ENCODE measurements at places on chromosomes 3 and 15.

GRCh38 chr15:100005013-100005412 is 271.8 kb upstream of the LYSMD4 start:
- DNase-seq: no peak

GRCh38 chr3:14199641-14200040 is 21.0 kb downstream of the LSM3 start:
- no peak for DNase-seq

DNA sequence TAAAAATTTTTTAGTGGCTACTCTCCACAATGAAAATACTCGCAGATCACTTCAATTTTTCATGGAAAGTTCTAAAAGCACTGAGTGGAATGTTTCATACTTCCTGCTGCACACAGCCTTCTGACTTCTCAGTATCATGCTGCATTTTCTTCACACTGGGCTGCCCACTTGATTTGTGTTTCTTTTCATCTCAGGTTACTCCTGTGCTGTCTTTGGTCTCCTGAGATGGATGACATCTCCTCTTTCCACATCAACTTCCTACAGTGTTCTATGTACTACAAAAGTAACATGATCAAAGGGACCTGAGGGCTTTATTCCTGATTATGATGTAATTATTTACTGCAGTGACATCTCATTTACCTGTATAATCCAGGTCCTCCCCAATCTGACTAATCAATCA is 927.7 kb downstream of the ROBO2 start:
- no peak for DNase-seq

DNA sequence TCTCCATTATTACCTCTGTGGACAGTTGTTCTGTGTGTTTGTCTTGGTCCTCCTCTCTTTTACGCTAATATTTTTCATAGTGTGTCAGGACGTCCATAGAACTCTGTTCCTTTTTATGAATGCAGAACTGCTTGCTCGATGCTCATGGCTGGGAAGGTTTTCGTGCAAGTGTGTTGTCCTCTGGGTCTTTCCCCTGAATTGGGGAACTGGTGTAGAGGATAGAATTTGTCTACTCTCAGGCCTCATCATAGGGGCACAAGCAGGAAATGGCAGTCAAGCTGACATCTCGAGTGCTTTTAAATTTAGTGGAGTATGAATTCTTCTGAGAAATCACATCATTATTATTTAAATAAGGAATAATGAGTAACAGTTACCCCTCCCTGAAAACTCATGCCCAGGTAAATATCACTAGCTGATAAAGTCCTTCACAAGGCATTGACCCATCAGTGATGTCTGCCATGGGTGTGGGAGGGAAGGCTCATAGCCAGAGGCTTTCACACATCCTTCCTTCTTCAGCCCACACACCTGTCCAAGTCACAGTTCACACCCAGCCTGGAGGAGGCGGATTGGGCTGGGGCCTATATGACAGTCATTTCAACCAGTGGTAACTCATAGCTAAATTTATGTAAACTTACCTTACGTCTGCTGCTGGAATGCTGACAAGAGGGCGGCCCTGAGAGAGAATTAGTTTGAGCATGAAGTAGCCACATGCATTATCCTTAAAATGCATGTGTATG is 226.1 kb downstream of the PLCL2 start:
- DNase-seq: no peak

DNA sequence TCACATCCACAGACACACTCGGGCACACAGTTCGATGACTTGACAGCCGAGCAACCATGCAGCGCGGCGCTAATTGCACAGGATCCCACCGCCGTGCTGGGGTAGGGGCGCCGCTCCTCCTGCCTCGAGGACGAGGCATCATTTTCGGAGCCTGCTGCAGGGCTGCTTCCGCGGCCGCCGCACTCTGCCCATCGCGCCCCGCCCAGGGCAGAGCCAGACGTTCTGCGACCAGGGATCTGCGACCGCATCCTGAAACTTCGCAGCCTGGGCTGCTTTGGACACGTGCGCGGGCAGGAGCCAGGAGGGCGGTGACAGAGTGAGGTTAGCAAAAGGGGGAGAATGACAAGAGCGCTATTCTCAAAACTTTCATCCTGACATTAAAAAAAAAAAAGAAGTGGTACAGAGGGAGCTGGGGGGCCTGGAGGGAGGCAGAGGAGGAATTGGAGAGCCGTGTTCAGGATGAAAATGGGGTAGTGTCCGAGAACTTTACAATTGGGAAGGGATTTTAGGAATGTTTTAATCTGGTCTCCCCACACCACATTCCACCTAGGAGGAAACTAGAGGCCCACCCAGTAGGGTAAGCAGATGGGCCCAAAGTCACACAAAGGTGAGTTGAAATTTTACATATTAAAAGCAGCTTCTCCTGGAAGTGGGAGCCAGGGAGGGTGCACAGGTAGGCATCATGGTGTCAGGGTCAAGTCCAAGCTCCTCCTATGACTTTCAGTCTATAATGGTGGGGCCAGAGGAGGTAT is 15.9 kb downstream of the IGDCC3 start:
- no peak for DNase-seq

- DNase-seq: no peak
Observed at GRCh38 chr3:32249184-32249782, 10.8 kb downstream of the CMTM8 start.

DNA sequence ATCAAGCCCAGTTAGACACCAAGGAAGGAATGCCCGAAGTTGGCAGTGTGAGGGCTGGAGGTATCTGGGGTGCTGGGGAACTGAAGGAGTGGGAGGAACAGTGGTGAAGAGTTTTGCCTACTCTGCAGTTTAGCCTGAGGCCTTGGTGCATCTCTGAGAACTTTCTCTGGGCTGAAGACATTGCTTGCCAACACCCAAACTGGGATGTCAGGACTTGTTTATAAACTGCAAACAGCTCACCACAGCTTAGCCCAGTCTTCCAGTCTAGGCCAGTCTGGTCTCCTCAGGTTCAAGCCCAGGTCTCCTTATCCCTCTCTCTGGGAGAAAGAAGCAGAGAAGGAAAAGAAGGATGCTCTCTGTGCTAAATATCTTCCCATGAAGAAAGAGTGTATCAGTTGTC is 68.0 kb upstream of the BOC start:
- DNase-seq: no peak

DNA sequence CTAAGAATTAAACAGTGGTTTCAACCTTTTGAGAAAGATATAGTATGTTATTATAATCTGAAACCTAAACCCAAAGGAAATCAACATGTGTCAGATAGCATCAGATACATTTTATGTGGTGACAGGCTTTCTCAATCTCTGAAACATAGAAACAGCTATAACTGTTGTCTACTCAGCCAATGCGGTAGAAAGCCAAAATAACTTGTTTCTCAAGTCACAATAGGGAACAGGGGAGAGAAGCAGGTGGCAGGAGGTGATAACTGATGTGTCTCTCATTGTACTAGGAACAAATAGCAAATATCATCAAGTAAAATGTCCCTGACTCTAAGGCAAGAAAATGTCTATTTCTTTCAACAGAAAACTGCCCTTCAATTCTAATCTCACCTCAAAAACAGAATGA is 38.6 kb downstream of the DENND6A start:
- DNase-seq: no peak

DNA sequence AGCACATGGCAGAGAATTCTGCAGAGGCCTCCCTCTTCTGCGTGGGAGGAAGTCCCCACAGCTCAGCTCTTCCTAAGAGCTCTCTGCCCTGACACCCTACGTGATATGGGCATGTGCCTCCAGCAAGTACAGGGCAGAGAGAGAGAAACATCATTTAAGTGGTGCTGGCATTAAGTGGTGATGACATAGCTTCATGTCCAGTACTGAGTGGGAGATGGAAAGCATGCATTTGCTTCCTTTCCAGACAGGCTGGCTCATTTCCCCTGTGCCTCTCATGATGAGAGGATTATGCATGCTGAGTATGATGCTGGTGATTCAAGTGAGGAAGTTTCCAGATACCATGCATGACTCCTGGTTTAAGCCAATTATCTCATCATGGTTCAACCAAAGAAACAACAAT is 26.9 kb downstream of the BFSP2 start:
- no peak for DNase-seq

- DNase-seq: no peak
Observed at GRCh38 chr15:25374143-25374542, 64.7 kb downstream of the UBE3A start.

DNA sequence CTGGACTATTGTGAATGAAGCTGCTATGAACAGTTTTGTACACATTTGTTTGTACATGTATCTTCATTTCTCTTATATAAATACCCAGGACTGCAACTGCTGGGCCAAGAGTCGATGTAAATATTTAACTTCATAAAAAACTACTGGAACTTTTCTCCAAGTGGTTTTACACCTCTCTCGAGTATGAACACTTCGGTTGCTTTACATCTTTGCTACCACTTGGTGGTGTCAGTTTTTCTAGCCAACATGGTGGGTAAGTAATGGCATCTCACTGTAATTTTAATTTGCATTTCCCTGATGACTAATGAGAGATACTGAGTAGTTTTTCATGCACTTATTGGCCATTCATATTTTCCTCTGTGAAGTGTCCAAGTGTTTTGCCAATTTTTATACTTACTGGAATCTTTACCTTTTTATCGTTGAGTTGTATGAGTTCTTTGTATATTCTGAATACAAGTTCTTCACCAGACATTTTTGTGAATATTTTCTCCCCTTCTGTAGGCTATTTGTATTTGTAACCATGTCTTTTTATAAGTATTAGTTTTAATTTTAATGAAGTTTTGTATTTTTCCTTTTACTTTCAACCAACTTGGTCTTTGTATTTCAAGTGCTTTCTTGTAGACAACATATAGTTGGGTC is 44.4 kb downstream of the PCOLCE2 start:
- DNase-seq: no peak

GRCh38 chr3:56251343-56251945 is 216.8 kb downstream of the ERC2 start:
- DNase-seq: no peak

DNA sequence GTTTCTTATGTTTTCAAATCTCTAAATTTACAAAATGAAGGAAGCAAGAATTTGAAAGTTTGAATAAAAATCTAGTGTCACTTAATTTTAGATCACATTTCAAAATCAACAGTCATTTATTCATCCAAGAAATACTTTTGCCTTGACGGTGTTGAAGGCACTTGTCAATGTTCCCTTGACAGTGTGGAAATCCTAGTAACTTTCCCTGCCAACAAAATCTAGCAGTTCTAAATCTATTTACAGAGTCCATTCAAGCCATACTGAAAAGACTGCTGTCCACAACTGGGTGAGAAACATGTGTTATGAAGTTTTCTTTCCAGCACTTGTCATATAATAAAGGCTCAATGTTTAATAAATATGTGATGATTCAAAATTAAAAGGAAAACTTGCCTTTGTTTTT is 8.6 kb upstream of the MAP2K5 start:
- DNase-seq: no peak

DNA sequence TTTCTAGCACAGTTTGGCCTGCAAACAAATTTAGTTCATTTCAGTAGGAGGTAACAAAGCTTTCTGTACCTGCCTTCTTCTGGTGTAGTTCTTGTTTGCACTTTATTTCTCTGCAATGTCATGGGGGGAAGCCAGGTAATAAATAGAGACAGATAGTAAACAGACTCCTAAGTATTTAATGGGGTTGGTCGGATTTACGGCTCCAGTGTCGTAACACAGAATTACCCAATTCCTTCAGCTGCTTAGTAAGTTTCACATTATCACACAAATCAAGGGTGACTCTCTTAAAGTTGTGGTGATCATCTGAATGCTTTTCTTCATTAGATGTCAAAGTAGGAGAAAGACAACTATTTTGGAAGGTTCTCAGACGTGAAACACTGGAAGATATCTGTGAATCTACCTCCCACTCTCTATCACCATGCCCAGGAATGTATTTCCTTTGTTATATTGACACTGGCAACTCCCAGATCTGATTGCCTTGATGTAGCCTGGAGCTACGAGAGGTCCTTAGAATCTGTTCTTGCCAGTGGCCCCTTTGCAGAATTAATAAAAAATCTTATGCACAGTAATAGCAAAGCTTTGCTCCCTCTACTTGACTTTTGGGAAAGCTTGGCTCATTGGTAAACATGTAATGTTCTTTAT is 25.0 kb upstream of the TMC3 start:
- DNase-seq: no peak

DNA sequence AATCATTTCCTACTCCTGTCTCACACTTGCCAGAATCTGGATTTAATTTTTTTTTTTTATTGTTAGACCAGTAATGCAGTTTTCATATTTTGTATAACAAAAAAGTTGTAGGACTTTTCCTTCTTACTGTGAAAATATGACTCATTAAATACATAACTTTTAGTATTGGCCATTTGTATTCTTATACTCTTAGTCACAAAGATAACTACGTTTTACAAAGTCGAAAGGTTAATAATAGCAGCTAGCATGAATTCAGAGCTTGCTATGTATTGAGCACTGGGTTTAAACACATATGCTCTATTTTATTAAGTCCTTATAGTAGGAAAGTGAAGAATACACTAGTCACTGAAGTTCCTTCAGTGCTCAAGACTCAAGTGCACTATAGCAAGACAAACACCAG is 43.1 kb downstream of the LRRN1 start:
- no peak for DNase-seq

- DNase-seq: no peak
Observed at GRCh38 chr3:102057781-102058421, 208.6 kb downstream of the NFKBIZ start.

- no peak for DNase-seq
Observed at GRCh38 chr15:74839526-74840395, 3.2 kb downstream of the ULK3 start.
